ENCODE measurements at places on chromosomes 2 and 18.

DNA sequence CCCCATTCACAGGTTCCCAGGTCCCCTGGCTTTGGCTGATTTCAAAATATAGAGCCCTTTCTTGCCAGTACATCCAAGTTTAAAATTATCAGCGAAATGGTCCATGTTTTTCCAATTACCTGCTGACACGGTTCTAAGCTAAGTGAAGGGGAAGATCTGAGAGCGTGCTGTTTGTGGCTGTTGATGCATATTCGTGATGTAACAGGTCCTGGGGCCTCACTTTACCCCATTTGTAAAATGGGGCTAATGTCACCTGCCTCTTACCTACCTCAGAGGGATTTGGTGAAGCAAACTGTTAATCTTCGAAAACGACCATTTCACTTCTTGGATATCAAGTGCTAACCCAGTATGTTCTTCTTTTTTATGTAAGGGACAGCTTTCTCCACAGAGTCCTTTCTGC lies 33.0 kb downstream of the SLC1A4 start:
- DNase-seq = no peak

GRCh38 chr2:219552382-219553167 lies 8.7 kb downstream of the TMEM198 start:
- peak; percentile 88 for DNase-seq

DNA sequence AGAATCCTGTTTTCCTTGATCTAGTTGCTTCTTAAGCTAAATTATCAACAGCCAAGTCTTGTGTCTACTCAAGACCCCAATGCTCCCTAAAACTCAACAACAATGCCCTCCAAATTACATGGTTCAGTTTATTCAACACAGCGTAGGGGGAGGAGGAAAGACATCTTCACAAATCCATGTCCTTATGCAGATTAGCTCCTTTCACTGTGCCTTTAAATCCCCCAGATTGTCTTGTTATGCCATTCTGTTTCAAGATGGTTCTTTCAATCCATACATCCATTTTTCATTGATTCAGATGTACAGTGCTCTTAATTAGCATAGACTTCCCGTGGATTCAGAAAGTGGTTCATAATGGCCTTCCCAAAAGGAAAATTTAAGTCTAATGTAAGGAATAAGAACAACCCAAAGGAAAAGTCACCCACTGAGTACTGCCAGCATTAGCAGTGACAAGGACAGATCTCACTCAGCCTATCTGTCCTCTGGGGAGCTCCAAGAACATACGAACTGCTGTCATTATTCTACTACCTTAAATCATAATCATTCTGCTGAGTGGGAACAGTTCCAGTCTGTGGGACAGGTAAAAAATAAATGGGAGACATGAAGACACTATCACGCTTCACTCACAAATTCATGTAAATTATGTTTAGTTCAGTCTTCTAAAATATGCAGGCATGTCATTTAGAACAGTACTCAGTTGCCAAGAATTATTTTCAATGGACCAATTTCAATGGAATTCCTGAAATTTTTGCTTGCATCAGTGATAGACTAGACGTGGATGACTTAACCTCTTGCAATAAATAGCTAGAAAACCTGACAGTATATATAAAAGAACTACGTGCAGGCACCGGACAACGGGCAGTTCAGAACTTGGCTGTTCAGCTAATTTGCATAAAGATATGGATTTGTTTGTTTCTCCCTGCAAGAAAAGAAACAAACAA lies 58.9 kb upstream of the RNU4ATAC start:
- no peak for DNase-seq

- no peak for DNase-seq
These were observed 75.9 kb downstream of the ITGB1BP1 start for GRCh38 chr2:9347411-9347881.

- DNase-seq = no peak
These were observed 20.1 kb downstream of the COL4A4 start for GRCh38 chr2:227143895-227144294.

DNA sequence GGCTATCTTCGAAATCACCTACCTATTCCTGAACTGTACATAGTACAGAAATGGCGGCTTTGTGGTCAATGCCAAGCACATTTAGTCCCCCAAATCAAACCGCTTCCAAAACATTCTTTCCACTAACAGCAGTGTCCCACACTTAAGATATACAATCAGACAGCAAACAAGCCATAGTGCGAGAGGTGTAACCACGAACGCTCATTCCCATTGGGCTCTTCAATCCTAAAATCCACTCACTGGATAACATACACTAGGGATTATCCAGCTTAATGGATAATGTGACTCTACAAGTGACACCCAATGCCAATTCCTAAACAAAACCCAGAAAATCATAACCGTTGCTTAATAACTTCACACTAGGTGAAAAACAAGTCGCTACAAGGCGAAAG lies 2.0 kb downstream of the XPO1 start:
- no peak for DNase-seq

DNA sequence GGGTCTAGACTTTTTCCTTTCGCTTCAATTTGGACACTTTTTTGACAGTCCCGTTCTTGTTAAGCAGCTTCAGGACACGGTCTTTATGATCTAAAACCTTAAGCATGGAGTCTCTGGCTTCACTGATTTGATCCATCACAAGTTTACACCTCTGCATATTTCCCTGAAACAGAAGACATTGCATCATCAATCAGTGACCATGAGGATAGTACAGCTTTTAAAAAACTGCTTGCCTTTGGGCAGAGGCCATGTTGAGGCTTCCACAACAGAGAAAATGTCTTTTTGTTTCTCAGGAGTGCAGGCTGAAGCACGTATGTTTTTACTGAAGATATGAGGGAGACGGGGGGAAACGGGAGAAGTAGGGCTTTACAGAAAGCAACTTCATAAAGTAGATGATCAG lies 56.2 kb upstream of the AMMECR1L start:
- no peak for DNase-seq

GRCh38 chr2:207330912-207331311 lies 165.2 kb upstream of the KLF7 start:
- DNase-seq = no peak

DNA sequence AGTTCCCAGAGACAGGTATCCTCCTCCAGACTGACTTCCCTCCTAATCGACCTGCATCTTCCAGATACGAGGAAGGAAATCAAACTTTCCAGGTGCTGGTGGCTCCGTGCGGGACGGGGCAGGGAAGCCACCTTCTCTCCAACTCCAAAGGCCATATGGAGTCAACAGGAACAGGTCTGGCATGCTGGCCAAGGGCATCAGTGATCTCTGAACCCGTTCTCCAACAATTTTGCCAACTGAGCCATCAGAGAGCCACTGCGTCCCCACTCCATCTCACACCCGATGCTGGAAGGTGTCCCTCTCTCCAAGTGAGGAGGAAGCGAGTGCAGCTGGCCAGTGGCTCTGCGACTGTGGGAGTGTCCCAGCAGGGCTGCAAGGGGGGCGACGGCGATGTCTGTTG lies 5.4 kb downstream of the EDAR start:
- no peak for DNase-seq

GRCh38 chr2:113129519-113130078 lies 2.2 kb downstream of the IL1RN start:
- DNase-seq = no peak

- DNase-seq = no peak
These were observed 9.4 kb upstream of the SIX3 start for GRCh38 chr2:44932079-44932478.

GRCh38 chr18:26547646-26548414 lies 523 bp downstream of the KCTD1 start:
- DNase-seq = peak; percentile 79

- no peak for DNase-seq
These were observed 379.6 kb downstream of the FBXO15 start for GRCh38 chr18:73768043-73768442.

DNA sequence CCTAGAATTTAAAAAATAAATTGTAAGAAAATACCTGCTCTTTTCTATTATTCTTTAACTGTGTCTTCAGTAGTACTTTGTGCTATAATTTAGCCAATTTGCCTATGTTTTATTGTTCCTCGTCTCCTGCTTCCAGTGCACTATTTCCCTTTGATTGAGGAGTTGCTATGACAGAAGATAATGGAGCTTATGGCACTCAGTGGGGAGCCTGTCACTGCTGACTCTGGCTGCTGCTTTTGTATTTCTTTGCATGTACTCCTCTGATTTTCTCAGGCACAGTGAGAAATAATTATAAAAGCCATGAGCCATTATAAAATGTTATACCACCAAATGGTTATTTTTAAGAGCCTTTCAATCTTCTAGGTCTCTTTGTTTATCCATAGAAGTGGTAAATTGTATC lies 1310.8 kb upstream of the SLC39A10 start:
- no peak for DNase-seq

- no peak for DNase-seq
These were observed 17.3 kb downstream of the PFN4 start for GRCh38 chr2:24105816-24106215.

GRCh38 chr18:42187611-42188380 lies 232.8 kb downstream of the PIK3C3 start:
- DNase-seq = no peak

DNA sequence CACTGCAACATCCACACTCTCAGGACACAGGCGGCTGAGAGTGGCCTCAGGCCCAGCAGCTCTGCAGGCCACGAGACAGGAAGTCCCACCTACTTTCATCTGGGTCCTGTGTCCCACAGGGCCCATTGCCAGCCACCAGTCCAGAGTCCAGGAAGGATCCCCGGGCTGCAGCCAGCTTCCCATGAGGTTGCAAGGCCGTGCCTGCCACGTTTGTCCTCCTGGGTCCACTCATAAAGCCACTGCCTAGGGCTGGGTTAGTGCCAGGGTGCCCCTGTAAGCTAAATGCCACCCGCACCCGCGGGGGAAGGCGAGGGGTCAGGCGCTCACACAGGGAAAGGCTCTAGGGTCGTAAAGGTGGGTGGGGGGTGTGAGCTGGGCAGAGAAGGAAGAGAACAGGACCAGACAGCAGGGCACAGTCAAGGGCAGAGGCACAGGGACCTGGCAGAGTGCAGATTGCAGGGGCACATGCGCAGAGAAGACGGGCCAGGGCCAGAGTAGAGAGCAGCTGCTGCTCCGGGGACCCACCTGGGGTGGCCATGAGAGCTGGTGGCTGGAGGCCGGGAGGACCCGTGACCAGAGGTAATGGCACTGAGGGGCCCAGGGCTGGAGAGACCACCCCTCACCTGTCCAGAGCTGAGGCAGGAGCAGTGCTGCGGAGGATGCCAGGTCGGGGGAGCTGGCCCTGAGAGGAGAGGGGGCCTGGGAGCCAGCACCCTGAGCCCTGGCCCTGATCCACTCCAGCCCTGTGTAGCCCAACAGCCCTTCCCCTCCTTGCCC lies 8.0 kb downstream of the AGXT start:
- peak; percentile 43 for DNase-seq

DNA sequence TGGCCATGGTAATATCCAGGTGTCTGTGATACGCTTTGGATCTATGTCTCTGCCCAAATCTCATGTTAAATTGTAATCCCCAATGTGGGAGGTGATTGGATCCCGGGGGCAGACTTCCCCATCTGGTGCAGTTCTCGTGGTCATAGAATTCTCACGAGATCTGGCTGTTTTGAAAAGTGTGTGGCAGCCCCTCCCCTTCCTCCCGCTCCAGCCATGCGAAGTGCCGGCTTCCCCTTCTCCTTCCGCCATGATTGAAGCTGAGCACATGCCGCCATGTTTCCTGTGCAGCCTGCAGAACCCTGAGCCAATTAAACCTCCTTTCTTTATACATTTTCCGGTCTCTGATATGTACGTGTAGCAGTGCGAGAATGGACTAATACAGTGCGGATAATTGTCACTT lies 42.5 kb downstream of the GPC1 start:
- peak; percentile 9 for DNase-seq

GRCh38 chr2:75641587-75641986 lies 5.0 kb upstream of the MRPL19 start:
- no peak for DNase-seq

DNA sequence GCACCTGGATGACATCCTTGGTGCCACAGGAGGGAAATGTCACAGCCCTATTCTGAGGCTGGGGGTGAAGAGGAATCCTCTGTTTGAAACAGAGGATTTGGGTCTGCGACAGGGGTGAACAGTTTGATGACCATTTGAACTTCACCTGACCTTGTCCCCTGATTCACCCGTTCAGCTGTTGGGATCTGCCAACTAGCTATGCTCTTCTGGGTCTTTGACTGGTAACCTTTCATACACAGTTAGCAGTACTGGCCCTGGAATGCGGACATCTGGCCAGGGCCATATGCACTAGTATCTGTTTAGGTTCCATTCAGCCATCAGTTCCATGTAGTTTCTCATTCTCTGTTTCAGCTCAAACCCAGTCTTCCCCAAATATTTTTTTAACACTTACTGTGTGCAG lies 72.6 kb upstream of the MCFD2 start:
- no peak for DNase-seq
